Left renal cortex interstitium (tissue), 4 donors: ENCODE measurements at places on chromosomes 7 and 10. TPM values are rescaled to one million over a fixed set of nuclear protein-coding genes. Genes with fewer than 3 reads are reported as not detected.

Gene TRIM24
- 53.0 TPM for polyA plus RNA-seq

Gene ALOX5
- 4.2 TPM for polyA plus RNA-seq

Gene MALRD1
- 2.2 TPM for polyA plus RNA-seq

DNA sequence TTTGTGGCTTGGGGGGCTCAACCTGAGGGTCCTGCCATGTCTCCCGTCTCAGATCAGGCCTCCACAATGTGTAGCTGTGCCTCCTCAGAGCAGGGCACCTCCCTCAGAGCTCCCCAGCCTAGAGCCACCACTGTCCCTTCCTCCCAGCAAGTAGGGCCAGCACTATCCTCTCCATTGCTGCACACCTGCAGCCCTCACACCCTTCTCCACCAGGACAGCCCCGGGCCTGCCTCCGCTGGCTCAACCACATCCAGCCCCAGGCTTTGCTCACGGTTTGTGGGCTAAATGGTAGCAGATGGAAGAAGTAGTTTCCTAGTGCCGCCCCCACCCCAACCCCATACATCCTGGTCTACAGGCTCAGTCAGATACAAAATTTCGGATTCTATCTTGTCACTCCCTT is 10.1 kb downstream of the NFKB2 start:
- no peak for DNase-seq

- DNase-seq: no peak
Measured at GRCh38 chr7:2607122-2607922, 24.5 kb upstream of the TTYH3 start.

GRCh38 chr7:152435384-152436110 is at the start of gene KMT2C:
Gene KMT2C (minus strand): TSS chr7:152436003. CDS start chr7:152435786, 217 bp downstream.
- DNase-seq: peak; percentile 23

- no peak for DNase-seq
Measured at GRCh38 chr10:18735711-18736110, 76.5 kb downstream of the ARL5B start.

DNA sequence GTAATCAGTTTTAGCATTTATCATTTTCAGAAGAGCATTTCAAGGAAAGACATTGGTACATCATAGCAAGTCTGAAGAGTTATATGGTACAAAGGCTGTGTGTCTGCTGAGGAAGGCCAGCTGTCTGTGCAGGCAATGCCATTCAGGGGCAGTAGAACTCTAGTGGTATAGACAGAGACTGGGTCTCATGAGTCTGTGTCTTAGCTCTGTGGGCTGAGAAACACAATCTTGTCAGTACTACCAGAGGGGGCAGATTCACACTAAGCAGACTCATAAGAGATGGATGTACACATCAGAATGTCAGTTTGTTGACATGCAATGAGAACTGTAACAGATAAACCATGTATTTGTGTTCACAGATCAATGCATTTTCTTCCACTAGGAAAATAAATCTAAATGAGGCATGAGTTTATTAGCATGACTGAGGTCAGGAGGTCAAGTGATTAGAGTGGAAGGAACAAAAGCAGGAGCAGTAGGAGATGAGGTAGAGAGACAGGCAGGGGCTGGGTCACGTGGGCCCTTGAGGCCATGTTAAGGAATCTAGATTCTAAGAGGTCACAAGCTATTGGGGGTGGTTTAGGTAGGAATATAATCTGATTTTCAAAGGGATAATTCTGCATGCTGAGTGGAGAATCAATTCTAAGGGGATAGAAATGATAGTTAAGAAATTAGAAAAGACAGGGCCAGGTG is 7.5 kb upstream of the GGCT start:
- no peak for DNase-seq

DNA sequence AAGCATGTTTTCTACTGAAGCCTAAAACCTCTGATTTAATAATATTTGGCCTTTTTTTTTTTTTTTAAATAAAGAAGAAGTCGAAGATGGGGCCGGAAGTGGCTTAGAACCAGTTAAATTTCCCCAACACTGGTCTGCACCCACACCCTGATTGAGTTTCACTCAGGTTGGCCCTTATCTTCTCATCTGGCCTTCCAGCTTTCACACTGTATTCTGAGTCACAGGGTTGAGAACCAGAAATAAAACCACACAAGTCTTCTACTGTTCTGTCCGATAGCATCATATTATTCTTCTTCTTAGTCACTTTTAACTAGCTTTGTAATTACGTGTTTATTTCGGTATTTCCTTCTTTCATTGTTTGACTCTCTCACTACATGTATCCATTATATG is 9.9 kb downstream of the ZNF365 start:
- DNase-seq: no peak

- DNase-seq: no peak
Measured at GRCh38 chr7:43302773-43303460, 190.5 kb downstream of the HECW1 start.

- no peak for DNase-seq
Measured at GRCh38 chr7:70142247-70142932, 544.1 kb downstream of the AUTS2 start.

- DNase-seq: no peak
Measured at GRCh38 chr10:20004087-20004523, 187.9 kb downstream of the PLXDC2 start.

DNA sequence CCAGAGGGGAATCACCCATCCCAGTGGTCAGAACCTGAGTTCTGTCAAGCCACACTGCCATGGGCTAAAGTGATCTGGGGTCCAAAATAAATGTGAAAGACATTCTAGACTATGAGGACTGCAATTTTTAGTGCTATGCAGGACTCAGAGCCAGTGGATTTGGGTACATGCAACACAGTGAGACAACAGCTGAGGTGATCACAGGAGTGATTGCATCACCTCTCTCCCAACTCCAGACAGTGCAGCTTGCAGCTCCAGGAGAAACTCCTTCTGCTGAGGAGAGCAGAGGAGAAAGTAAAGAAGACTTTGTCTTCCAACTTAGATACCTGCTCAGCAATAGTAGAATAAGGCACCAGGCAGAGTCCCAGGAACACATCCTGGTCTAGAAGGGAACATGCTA is 682.0 kb upstream of the POT1 start:
- no peak for DNase-seq

- no peak for DNase-seq
Measured at GRCh38 chr10:44981172-44982113, 2.8 kb upstream of the DEPP1 start.
